ENCODE measurements at places on chromosomes 4 and X.

DNA sequence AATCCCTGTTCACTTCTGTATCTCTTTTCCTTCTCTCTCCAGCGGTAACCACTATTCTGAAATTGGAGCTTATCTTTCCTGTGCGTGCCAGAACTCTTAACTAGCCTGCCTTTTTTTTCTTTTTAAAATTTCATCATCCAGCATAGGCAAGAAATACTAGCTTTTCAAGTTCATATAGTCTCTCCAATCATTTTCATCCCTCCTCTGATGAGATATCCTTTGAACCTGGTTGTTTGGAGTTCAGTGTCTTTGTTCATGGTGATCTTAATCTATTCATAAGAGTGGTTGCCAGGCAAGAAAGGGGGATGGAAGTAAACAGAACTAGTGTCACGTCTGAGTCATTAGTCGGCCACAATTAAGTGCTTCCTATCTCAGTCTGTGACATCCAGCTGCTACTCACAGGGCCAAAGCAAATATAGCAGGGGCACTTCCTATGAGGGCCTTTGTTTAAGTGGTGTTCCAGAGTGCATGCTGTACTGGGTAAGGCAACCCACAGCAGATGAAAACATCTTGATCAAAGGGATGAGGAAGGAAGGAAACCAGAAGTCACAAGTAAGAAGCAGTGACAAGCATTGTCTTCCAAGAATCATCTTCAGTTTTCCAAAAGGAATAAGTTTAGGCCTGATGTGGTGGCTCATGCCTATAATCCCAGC is 56.4 kb upstream of the XIAP start:
- no peak for DNase-seq

DNA sequence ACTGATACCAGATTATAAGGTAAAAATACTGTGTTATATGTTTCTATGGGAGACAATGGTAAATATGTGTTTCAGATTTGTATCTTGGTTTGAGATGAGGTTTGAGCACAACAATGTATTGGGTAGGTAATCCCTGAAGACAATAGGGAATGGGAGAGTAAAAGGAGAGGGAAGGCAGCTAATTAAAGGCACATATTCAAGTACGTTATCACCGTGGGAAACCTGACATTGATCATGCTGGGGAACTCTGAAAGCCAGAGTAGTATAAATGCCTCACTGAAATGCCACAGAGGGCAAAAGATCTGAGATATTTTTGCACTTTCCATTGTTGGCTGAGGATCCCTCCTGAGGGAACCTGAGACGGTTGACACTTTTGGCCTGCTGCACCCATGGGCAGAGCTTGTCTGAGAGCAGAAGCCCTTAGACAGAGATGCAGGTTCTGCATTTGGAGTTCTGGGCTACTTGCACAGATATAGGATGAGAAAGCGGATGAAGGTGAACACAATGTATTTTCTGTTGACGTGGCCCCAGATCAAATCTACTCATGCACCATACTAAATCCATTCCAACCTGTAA is 506.7 kb downstream of the PCDH18 start:
- no peak for DNase-seq

- no peak for DNase-seq
These were observed 13.9 kb upstream of the DCK start for GRCh38 chr4:70979445-70980008.

DNA sequence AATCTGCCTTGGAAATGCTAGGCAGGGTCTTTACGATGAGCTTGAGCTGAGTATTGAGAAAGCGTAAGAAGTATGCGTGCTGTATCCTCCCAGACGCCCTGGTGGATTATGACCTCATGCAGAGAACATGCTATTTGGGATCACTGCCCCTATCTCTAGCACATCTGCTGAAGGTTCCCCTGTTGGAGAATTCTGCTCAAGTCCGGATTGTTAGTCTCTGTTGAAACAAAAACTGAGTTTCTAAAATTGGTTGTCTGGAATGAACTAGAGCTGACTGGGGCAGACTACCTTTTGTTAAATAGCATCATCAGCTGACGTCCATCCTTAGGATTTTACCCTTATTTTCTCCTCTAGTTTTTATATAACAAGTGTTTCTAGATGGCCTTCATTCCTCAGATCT is 7.5 kb downstream of the FHDC1 start:
- no peak for DNase-seq

DNA sequence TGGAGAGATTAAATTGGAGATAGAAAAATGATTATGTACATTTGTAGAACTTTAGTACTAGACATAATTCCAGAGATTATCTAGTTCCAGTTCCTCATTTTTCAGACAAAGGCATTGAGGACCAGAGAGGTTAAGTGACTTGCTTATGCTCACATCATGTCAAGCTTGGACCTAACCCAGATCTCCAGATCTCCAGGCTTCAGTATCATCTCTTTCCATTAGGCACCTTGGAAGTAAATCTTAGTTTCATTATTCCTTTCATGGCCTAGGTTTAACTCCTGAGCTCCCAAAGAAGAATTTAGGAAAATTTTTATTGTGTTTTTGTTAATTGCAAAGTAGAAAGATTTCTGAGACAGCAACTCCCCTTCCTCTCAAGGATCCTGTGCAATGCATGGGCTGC is 148.8 kb downstream of the GATB start:
- DNase-seq: no peak

DNA sequence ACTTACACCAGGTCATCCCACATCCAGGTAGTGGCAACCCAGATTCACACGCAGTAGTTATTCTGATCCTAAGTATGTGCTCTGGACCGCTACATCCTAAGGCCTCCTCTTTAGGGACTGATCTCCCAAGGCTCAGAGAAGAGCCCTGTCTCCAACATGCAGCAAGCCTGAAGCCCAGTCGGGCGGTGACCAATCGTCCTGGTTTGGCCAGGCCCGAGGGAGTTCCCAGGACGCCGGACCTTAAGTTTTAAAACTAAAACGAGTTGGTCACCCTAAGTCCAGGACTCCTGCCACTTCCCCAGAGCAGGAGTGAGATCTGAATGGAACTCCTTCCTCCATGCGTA is 385 bp downstream of the LYAR start:
- no peak for DNase-seq
